ENCODE measurements at places on chromosomes 16 and 17.

- DNase-seq: no peak
Observed at GRCh38 chr17:68346448-68346847, 55.2 kb downstream of the ARSG start.

- DNase-seq: no peak
Observed at GRCh38 chr17:59829217-59830006, 63.3 kb downstream of the TUBD1 start.

GRCh38 chr17:51371732-51372151 lies 111.4 kb downstream of the UTP18 start:
- DNase-seq: peak; percentile 32

DNA sequence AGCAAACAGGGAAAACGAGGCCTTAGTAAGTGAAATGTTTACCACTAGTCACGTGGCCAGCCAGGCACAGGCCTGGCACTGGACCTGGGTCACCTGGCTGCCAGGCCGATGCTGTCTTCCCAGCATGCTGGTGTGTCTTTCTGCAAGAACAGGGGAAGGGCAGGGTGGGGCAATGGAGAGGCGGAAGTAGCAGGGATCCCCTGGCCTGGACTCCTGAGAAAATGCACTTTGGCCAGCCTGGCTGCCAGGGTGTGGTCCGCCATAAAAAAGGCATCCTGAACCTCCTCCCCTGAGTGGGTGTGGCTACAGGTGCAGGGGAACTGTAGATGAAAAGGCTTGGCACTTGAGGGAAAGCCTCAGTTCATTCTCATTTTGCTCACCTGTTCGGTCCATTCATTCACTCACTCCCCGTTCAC lies 1.0 kb upstream of the ANKRD40CL start:
- DNase-seq: no peak

- no peak for DNase-seq
Observed at GRCh38 chr16:53804467-53804866, 100.5 kb downstream of the FTO start.

DNA sequence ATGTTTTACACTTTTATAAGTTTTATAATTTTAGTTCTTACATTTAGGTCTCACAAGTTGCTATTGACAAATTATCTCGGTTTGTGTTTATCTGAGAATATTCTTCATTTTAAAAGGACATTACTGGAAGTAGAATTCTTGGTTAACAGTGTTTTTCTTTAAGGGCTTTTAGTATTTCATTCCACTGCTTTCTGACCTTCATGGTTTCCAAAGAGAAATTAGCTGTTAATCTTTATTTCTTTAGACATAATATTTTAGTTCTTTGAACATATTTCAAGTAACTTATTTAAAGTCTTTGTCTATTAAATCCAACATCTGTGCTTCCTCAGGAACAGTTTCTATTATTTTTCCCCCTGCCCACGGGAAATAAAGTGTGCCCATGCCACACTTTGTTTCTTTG lies 240.1 kb upstream of the AXIN2 start:
- DNase-seq: no peak

GRCh38 chr16:66935314-66936011 lies at the start of gene CES2:
TSS of gene CES2 (plus strand) at chr16:66935516. CDS start at chr16:66935636, 120 bp downstream.
- no peak for DNase-seq

- DNase-seq: no peak
Observed at GRCh38 chr16:79871906-79872305, 271.4 kb upstream of the MAF start.

Data from forelimb muscle (tissue), 1 donor.